Hematopoietic multipotent progenitor cell treated with erythropoietin and hydrocortisone succinate and interleukin-3 and kit ligand, for 17 days (in vitro differentiated cells): ENCODE measurements at places on chromosomes 3 and 15.

- no peak for DNase-seq
These were observed 223.0 kb downstream of the PDZRN3 start for GRCh38 chr3:73401616-73402279.

DNA sequence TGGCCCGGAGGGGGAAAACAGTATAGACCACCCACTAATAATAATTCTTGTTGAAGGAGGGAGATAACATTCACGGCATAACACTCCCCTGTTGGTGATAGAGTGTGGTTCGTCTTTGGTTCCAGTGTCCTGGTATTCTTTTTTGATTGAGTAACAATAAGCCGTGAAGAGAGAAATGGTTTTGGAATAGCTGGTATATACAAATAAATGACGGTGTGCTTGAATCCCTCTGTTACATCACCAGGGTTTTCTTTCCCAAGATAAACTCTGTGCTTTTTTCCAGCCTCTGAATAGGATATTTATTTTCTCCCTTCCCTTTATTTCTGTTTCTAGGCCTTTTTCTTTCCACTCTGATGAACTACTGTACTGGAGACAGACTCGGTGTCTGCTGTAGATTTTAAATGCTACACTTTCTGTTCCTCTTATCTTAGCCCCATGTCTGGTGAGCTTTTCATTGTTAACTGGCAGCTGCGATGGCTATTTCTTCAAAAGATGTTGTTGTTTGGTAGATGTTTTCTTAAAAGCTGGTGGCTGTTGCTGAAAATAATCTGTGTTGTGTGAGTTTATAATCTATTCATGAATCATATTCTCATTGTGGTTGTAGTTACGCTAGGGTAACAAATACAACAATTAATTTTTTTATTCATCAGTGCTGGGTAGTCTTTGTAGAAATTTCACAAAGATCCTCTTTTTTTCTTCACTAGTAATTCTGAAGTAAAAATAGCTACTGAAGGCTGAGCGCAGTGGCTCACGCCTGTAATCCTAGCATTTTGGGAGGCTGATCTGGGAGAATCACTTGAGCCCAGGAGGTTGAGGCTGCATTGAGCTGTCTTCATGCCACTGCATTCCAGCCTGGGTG lies 15.5 kb upstream of the SCAANT1 start:
- no peak for DNase-seq

DNA sequence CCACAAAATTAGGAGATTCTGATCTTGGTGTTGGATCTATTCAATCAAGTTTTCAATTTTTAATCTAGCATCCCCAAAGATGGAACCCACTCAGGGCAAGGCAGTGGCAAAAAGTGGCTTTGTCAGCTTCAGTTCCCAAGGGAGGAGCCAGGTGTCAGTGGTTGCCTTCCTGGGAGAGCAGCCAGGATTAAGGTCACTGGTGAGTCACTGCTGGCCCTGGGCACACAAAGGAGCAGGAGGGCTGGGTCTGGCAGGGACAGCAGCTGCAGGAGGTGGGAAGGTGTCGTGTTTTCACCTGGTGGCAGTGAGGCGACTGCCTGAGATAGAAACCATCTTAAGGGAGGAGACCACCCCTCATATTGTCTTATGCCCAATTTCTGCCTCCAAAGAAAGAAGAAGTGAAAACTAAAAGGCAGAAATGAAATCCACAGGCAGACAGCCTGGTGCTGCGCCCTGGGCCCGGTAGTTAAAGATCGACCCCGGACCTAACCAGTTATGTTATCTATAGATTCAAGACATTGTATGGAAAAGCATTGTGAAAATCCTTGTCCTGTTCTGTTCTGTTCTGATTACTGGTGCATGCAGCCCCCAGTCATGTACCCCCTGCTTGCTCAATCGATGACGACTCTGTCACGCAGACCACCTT lies 5.9 kb upstream of the KLHL25 start:
- DNase-seq = no peak

DNA sequence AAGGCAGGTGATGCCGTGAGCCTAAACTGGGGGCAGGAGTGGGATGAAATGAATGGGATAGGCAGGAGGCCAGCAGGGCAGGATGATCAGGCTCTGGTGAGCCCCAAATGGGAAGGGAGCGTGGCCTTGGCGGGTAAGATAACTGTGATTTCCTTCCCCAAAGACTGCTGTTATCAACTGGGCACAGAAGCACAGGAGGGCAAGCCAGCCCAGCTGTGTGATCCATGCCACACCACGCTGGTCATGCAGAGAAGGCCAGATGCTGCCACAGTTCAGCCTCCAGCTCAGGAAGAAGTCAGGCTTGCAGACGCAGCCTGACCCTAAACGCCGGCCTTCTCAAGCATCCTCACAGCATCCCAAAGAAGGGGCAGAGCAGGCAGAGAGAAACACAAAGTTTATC lies 52.1 kb upstream of the GNB5 start:
- no peak for DNase-seq
